ENCODE measurements at places on chromosomes 12 and 14.

DNA sequence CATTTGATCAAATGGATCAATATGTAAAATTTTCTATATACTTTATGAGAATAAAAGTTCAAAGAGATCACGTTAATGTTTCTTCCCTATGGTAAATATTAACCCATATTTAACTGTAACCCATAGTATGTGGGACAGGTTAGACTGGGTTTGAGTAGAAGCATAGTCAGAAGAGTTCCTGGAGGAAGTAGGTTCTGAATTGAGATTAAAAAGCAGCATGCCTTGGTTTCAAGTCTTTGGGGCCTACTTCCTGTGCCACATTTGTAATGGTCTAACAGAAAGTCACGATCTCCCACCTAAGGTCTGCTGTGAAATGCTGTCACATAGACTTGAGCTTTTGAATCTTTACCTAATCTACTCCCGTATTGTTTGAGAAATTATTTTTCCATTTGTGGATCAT lies 63.8 kb downstream of the FIGNL2 start:
- no peak for DNase-seq

- no peak for DNase-seq
Measured at GRCh38 chr12:78096909-78097597, 266.4 kb downstream of the NAV3 start.

DNA sequence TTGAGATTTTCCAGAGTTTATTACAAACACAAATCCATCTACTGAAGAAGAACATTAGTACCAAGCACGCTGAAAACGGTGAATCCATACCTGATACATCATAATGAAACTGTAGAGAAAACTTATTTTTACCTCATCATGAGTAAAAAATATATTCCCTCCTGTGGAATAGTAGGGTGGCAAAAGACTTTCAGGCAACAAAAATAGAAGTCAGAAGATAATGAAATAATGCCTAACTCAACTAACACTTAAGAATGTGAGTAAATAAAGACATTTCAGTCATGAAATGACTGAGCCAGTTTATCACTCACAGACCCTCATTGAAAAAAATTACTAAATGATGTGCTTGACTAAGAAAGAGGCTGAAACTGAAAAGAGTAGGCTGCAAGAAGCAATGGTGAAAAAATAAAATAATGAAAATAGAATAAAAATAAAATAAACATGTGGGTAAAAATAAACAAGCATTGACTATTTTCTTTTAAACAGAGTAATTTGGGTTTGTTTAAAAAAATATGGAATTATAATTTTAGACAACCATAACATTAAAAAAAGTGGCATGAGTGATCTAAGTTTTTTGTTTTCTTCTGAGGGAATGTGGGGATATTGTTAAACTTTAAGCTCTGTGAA lies 148.6 kb downstream of the ASCL1 start:
- DNase-seq: no peak

- no peak for DNase-seq
Measured at GRCh38 chr12:46480316-46480715, 107.7 kb upstream of the SLC38A2 start.

GRCh38 chr14:68501614-68502052 lies 291.2 kb downstream of the ZFP36L1 start:
- DNase-seq: no peak

- no peak for DNase-seq
Measured at GRCh38 chr12:45913631-45914030, 76.7 kb downstream of the SCAF11 start.

- no peak for DNase-seq
Measured at GRCh38 chr14:23359167-23359626, 5.8 kb downstream of the EFS start.

DNA sequence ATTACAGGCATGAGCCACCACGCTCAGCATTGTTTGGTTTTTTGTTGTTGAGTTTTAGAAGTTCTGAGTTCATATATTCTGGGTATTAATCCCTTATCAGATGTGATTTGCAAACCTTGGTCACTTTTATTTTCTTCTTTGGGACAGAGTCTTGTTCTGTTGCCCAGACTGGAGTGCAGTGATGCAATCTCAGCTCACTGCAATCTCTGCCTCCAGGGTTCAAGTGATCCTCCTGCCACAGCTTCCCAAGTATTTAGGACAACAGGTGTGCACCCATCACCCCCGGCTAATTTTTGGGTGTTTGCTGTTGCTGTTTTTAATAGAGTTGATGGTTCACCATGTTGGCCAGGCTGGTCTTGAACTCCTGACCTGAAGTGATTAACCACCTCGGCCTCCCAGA lies 11.8 kb downstream of the USP30 start:
- DNase-seq: no peak

DNA sequence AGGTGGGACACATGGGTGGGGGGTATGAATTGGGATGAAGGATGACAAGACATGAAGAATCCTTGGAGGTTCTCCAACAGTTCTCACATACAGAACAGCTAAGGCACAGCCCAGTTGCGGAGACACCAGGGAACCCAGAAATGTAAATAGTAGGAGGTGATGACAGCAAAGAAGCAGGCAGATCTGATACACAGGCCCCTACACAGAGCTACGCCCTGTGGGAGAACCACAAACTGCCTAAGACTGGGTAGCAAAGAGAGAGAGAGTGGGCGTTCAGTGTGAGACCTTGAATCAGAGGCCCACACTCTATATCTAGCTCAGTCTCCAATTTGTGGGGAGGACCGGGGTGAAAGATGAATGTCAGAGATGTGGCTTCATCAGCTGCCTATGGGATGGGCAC lies 9.5 kb upstream of the NUMB start:
- no peak for DNase-seq

Measured in COR-L47 (cell line).